Fibroblast of pulmonary artery (primary cell): ENCODE measurements at places on chromosomes 7 and 10.

DNA sequence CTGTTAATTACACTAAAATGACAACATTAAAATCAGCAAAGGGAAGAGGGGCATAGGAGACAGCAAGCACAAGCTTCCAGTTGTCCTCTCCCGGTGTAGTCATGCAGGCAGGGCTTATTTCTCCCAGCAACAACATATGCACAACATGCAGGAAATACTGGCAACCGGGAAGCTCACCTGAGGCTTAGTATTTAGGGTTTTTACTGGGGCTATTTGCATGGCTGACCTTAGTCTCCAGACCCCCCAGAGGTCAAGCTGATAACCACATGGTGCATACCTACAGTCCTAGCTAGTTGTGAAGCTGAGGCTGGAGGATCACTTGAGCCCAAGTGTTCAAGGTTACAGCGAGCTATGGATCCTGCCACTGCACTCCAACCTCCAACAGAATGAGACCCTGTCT is 12.8 kb upstream of the JMJD1C start:
- no peak for DNase-seq

DNA sequence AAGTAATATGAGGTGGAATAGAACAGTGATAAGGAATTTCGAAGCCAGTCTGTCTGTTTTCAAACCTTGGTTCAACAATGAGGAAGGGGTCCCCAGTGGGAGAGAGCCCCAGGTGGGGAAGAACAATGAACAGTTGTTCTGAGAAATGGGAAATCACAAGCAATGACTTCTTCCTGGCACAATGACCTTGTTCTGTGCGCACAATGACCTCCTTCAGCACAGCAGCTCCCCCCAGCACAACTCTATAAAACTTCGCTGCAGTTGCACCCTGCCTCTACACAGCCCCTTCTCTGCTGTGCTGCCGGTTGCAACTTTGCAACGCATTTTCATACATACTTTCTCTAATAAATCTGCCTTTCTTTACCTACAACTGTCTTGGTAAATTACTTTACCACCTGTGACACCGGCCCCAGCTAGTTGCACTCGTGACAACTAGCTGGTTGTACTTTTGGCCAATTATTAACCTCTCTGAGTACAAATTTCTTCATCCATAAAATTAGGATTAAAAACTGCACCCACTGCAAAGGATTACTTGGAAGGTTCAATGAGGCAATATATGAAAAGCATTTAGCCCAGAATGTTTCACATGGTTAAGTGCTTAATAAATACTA is 40.5 kb downstream of the ASB4 start:
- no peak for DNase-seq

DNA sequence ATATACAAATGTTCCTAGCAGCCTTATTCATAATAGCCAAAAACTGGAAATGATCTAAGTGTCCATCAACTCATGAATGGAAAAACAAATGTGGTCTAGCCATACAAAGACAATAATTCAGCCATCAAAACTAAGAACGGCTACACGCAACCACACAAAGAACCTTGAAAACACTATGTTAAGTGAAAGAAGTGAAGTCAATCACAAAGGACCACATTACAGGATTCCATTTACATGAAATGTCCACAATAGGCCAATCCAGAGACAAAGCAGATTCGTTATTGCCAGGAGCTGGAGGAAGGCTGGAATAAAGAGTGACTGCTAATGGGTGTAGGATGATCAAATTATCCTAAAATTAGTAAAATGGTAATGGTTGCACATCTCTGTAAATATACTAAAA is 21.1 kb downstream of the MKRN1 start:
- no peak for DNase-seq

- no peak for DNase-seq
Measured at GRCh38 chr7:31970501-31970900, 99.7 kb downstream of the PDE1C start.

- no peak for DNase-seq
Measured at GRCh38 chr10:126101736-126102135, 205.4 kb downstream of the FANK1 start.

GRCh38 chr7:7966141-7966734 is 2.4 kb upstream of the GLCCI1 start:
- no peak for DNase-seq

DNA sequence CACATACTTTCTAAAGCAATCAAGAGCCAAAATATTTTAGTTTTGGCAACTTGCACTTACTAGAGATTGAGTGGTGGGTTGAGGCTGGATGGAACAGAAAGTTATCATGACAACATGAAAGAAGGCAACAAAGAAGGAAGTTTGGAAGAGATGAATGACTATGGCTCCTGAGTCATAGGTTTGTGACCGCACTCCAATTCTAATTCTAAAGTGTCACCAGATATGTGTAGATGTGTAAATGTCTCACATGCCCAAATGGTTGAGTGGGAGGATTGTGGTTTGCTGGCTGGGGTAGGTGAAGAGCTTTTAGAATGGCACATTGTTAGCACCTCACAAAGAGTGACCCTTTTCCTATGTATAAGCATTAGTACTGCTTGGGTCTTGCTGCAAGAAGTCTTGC is 20.2 kb downstream of the TAS2R16 start:
- peak; percentile 8 for DNase-seq
